ENCODE measurements at places on chromosomes 1 and 21.

- peak; percentile 25 for DNase-seq
These were observed 26.1 kb downstream of the ACOT7 start for GRCh38 chr1:6367381-6368012.

DNA sequence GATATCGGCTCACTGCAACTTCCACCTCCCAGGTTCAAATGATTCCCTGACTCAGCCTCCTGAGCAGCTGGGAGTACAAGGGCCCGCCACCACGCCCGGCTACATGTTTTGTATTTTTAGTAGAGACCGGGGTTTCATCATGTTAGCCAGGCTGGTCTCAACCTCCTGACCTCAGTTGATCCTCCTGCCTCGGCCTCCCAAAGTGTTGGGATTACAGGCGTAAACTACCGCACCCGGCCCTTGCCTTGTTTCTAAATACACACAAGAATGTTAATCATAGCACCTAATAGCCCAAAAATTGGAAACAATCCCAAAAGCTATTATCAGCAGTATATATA, 1.2 kb upstream of the MSTO1 start:
- no peak for DNase-seq

- DNase-seq: no peak
These were observed 6.6 kb downstream of the IFFO2 start for GRCh38 chr1:18949686-18950400.

- no peak for DNase-seq
These were observed 193.8 kb upstream of the EDN2 start for GRCh38 chr1:41678111-41678878.

- no peak for DNase-seq
These were observed 16.6 kb downstream of the NOC2L start for GRCh38 chr1:942411-942821.

- no peak for DNase-seq
These were observed 49.7 kb downstream of the PACC1 start for GRCh38 chr1:212364985-212365384.

DNA sequence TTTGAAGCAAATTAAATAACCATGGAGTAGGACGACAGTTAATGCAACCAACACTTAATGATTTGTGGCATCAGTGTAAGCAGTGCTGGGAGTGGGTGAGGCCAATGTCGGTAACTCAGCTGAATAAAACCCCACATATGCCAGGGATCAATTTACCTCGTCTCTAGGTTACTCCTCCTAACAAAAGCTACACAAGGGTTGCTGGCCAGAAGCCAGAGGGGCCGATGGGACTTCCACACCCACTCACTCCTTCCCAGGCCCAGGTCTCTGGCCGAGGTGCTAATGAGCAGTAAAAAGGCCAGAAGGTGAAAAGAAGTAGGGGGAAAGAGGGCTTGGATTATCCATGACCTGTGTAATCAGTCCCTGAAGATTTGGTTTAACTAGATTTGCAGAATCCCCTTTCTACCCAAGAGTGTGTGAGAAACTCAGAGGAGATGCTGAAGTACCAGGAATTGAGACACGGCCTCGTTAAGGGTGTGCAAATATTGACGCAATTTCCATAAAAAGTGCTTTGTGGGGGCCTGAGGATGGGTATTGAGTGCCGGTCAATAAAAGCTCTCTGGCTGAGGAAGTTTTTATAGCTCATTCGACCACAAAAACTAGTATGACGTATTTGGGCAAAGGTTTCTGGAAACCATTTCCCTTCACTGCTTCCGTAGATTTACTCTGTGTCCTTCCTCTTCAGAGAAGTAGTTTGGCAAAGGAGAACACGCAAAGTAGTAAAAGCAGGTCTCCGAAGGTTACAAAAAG, 145.5 kb downstream of the TBX15 start:
- DNase-seq: no peak

DNA sequence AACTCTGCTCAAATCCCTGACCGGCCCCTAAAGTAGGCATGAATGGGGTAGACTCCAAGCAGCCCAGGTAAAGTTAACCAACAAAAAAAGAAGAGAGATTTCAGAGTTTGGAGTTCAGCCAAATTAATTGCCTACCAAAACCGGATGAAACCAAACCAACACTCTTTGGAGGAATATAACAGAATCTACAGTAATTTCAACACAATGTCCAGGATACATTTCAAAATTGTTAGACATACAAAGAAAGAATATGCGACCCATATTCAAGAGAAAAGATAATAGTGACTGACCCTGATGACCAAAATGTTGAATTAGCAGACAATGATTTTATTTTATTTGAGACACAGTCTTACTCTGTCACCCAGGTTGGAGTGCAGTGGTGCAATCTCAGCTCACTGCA, 12.6 kb downstream of the IL22RA1 start:
- no peak for DNase-seq

DNA sequence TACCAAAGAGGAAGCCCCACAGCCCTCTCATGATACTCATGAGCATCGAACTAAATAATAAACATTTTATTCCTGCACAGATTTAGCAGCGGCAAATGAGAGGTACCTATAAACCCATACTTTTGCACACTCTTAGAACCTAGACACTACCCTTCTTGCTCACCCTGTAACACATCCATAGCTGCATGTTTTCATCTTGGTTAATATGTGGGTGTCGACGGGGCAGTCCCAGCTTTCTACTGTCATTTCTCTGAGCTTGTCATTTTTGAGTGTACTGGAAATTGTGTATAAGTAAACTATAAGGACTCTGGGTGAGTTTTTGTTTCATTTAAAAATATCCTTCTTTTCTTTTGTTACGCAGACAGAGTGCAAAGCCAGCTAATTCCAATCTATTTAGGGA, 25.5 kb downstream of the OVGP1 start:
- DNase-seq: no peak

DNA sequence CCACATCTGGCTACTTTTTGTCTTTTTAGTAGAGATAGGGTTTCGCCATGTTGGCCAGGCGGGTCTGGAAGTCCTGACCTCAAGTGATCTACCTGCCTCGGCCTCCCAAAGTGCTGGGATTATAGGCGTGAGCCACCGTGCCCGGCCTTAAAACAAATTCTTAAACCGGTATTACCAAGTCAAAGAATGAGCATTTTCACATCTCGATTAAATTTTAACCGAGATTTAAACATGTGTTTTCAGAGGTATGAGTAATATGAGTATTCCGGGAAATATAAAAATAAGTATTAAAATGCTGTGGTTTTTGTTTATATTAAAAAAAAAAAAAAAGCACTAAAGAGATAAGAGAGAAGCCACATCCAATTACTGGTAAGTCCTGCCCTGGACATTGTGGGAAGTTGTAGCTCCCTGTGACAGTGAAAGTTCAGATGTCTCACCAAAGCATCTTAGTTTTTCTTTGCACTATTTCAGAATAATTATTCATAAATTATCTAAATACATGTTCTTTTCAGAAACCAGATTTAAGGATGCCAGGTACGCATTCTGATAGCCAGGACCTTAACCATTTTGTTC, 24.9 kb downstream of the ZNF281 start:
- no peak for DNase-seq

DNA sequence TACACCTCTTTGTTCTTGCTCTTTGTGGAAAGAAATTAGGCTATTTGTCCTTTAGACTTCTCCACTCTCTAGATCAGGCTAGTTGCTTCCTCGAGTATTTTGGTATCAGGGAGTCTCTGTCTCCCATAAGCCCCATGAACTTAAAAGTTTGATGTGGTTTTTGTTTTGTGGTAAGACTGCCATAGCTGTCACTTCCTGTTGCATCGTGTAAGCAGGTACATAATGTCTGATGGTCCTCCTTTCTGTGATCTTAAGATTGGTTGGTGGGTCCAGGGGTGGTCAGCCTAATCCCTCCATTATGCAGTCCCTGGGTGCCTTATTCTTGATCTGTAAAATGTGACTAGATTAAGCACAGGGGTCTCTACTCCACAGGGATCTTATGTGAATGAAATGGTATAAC, 23.1 kb downstream of the CD53 start:
- DNase-seq: no peak

- DNase-seq: no peak
These were observed 4.1 kb upstream of the GABRD start for GRCh38 chr1:2014741-2015735.

DNA sequence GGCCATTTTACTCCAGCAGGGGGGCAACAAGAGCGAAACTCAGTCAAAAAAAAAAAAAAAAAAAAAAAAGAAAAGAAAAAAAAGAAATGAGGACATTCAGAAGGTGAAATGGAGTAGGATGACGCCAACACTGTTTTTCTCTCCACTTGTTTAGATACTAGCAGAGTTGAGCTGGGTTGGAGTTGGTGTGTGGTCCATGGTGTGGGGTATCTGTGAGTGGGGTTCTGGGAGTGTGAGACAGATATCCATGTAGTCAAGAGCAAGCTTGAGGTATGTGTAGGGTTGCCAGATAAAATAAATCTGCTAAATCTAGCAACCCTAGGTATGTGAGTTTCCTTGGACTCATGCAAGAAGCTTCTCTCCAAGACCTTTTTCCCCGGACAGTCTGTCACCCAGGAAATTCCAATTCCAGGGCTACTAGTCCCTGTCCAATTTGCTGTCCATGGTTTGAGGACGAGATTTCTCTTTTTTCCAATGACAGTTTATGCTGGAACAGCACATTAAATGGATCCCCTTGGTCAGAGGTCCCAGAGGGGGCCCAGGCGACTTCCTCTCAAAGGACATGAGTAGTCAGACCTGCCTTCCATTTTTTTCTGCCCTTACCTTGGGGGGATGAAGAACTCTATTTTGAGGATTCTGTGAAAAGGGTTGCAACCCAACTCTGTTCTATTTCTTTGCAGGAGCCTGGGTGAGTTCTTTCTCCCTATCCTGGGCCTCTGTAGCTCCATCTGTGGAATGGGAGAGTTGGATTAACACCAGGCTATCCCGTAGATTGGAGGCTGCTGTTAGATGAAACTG, 2.1 kb upstream of the FOXD2 start:
- DNase-seq: no peak

DNA sequence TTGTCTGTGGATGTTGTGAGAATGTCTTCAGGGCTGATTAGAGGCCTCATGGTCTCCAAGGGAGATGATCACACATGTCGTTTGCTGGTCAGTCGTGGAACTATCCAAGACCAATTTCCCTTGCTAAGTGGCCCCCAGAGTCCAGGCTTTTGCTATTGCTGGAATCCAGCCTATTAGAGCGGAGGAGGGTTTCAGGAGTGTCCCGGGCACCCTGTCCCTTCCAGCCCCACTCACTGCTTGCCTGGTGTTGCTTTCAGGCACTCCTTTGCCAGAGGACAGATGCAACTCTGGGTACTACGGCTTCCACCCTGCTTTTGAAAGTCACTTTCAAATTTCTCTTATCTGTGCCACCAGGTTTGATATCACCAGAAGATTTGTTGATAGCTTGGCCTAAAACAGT, 149.1 kb downstream of the NOS1AP start:
- DNase-seq: no peak

- no peak for DNase-seq
These were observed 332.9 kb upstream of the PTBP2 start for GRCh38 chr1:96388421-96389310.

DNA sequence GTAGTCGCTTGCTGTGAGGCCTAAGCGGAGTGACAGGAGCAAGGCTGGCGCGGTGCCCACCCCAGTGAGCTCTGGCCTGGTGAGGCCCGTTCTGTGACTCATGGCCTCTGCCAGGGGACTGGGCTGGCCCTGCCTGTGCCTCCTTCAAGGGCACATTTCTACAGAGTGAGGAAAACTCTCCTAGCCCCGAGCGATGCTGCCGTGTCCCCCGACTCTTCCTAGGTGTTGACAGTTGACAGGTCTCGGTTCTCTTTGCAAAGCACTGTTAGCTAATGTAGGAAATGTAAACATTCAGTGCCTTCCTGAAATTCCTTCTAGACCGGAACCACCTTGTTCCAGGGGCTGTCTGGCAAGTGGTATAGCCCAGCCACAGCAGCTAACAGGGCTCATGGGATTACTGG, 43.9 kb downstream of the ABCG1 start:
- DNase-seq: no peak

DNA sequence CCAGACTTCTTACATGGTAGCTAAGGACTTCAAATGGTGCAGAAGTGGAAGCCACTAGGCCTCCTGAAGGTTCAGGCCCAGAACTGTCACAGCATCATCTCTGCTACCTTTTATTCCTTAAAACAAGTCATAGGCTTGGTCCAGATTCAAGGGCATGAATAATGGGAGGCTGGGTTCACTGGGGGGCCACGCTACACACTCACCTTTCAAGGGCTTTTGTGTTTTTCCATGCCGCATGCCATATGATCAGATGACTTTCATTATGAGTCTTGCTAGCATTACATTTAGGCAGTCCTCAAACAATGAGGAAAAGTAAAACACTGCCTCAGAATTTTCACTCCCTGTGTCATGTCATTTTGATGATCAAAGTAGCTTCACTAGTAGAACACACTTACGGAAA, 83.4 kb downstream of the VPS26C start:
- no peak for DNase-seq
